ENCODE measurements at places on chromosomes 16 and 17. TPM values are rescaled to one million over a fixed set of nuclear protein-coding genes. Genes with fewer than 3 reads are reported as not detected.

PRSS22 gene
- 0.20 TPM for total RNA-seq

NQO1 gene
- 29.2 TPM for total RNA-seq

UTS2R gene
- total RNA-seq = 1.3 TPM

CACNA1G gene
- total RNA-seq = not detected

TBC1D3G gene
- total RNA-seq = not detected

CRHR1 gene
- not detected for total RNA-seq

ANKRD40 gene
- 105 TPM for total RNA-seq

METRN gene
- total RNA-seq = 22.8 TPM

MILR1 gene
- total RNA-seq = 1.1 TPM

EPX gene
- total RNA-seq = 0.12 TPM

PRR15L gene
- total RNA-seq = not detected

HID1 gene
- total RNA-seq = 2.6 TPM

MT1F gene
- total RNA-seq = 0.73 TPM

SLC35G6 gene
- total RNA-seq = not detected

TNP2 gene
- total RNA-seq = not detected

DNA sequence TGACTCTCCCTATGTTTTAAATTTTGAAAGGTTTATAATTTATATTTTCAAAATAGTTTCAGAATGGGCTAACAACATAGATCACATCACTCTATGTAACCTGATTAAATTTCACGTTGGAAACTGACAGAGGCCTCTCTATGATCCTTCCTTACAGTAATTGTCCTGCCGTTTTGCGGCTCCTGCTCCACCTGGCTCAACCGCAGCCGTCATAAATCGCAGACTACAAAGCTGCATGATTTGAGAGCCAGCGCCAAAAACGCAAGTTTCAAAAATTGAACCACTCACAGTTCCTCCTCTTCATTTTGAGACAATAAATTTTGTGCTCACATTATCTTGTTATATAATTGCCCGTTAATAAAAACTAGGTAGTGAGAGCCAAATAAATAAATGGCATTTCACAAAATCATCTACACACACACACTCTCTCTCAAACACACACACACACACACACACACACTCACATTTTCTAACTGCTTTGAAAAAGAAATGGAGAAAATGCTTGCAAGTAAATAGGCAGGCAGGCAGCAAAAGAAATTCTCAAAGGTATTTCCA is 263.1 kb upstream of the PSMD7 start:
- no peak for DNase-seq

DNA sequence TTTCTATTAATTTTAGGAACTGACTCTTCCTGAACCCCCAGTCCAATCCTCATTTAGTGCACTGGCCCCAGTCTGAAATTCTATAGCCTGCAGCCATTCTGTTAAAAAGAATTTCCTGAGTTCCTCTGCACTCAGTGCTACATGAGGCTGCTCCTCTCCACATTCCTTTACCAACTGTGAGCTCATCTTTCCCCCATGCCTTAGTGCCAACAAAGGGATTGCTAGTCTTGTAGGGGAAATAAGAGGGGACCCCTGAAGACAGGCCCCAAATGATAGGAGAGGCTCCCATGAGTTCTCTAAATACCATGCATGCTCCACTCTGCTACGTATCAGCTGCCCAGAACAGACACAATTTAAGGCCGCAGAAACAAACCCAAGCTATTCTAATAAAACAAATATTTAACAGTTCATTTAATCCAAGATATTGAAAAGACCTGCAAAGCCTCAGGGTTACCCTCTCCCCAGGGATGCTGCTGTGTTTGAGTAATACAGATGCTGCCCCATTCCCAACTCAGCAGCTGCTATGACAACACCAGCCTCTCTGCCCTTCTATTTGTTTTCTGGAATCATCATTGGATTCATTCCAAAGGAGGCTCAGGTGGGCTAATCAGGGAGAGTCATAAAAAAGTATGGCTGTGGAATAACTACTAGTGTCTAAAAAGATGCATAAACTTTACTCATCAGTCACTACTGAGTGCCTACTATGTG is 228.5 kb downstream of the TOX3 start:
- no peak for DNase-seq

GRCh38 chr17:3003296-3004149 is 59.9 kb downstream of the OR1D5 start:
- peak; percentile 35 for DNase-seq

GRCh38 chr17:63349478-63350000 is 96.6 kb downstream of the CYB561 start:
- DNase-seq = no peak

DNA sequence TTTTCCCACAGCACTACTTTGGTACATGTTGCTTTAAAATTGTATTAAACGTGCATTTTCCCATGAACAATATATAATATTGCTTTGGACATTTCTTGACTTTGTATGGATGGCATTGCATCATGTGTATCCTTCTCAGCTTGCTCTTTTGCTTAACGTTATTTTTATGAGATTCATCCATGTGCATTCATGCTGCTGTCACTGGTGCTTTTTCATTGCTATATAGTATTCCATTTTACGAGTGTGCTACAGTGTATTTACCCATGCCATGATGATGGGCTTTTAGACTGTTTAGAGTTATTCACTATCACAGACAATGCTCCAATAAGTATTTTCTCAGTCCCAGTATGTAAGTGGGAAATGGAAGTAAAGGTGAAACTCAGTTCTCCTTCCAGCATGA is 195.2 kb upstream of the COX10 start:
- DNase-seq = no peak

- no peak for DNase-seq
These were observed 9.9 kb upstream of the FOXJ1 start for GRCh38 chr17:76150712-76151622.

GRCh38 chr17:60387666-60388065 is 4.3 kb downstream of the USP32 start:
- DNase-seq = no peak

DNA sequence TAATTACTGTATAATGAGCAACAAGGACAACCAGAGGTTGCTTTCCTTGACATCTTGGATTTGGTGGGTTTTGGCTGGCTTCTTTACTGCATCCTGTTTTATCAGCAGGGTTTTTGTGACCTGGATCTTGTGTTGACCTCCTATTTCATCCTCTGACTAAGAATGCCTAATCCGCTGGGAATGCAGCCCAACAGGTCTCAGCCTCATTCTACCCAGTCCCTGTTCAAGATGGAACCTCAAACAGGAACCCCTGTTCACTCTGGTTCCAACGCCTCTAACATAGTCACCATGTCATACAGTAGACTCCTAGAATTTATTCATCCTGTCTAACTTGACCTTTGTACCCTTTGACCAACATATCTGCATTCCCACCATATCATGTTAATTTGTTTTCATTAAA is 183.8 kb upstream of the SOX9 start:
- no peak for DNase-seq

DNA sequence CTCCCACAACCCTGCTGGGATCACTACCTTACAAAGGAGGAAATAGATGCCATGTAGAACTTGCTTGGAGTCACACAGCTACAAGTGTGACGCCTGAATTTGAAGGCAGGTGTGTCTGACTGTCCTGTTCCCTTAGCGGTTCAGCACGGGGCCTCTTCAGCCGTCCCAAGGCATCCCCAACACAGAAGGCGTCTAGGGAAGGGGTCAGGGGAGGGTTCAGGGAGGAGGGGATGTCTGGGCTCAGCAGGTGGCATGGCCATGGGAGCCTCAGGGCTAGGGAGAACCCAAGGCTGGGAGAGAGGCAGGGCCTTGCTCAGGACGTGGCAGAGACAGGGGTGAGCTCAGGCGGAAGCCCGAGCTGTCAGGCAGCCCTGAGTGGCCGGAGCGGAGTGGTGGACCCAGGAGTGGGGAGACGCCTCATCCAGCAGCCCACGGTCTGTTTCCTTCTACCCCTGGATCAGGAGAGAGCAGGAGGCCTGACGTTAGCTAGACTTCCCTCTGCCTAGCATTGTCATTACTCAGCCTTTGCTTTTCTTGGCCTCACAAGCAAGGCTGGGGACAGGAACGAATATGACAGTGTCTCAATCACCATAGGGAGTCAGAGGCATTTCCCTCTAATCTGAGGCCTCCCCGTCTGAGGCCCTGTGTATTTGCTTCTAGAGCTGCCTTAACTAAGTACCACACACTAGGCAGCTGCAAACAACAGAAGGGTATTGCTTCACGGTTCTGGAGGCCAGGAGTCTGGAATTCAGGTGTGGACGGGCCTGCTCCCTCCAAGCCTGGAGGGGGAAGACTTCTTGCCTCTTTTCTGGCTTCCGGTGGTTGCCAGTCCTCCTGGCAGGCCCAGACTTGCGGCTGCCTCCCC is 31.3 kb upstream of the ANKRD40CL start:
- no peak for DNase-seq

- no peak for DNase-seq
These were observed 11.3 kb downstream of the PRSS22 start for GRCh38 chr16:2846511-2847310.

DNA sequence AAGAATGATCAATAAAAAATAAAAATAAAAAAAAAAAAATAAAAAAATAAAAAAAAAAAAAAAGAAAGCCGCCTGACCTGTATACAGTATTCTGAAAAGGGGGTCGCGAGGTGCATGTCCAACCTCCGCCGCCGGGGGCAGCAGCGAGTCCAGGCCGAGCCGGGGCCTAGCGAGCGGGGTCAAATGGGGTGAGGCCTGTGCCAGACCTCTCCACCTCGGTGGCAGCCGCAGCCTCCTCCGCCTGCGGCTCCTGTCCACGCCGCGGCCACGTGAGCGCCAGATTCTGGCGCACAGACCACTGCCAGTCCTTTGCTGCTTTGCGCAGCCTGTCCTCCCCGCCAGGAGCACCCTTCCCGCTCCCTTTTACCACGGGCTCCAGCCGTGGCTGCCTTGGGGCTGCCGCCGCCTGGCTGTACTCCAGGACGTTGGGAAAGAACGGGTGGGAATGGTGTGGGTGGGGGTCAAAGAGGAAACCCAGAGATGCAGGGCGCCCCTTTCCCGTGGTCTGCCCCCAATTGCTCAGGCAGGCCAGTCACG is 2.4 kb upstream of the BCKDK start:
- peak; percentile 91 for DNase-seq

GRCh38 chr16:48958681-48959080 is 323.0 kb downstream of the CBLN1 start:
- no peak for DNase-seq

DNA sequence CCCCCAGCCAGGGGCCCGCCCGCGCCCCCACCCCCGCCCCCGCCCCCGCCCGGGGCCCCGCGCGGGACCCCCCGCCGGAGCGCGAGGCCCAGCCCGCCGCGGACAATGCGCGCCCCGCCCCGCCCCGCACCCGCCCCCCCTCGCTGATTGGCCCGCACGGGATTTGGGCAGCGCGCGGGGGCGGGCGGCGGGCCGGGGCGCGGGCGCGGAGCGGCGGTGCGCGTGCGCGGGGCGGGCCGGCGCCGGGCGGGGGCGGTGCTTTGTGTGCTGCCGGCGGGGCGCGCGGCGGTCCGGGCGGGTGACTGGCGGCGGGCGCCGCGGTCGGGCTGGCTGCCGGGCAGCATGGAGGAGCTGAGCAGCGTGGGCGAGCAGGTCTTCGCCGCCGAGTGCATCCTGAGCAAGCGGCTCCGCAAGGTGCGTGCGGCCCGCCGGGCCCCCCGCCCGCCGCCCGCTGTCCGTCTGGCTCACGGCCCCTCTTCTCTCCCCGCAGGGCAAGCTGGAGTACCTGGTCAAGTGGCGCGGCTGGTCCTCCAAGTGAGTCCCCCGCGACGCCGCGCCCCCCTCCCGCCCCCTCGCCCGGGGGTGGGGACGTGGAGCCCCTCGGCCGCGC is at the start of gene CBX2:
Gene CBX2 (plus strand): TSS at position 255 of the 610 bp plus-strand sequence. CDS start 88 bp downstream, at position 343.
- DNase-seq = peak; percentile 87

DNA sequence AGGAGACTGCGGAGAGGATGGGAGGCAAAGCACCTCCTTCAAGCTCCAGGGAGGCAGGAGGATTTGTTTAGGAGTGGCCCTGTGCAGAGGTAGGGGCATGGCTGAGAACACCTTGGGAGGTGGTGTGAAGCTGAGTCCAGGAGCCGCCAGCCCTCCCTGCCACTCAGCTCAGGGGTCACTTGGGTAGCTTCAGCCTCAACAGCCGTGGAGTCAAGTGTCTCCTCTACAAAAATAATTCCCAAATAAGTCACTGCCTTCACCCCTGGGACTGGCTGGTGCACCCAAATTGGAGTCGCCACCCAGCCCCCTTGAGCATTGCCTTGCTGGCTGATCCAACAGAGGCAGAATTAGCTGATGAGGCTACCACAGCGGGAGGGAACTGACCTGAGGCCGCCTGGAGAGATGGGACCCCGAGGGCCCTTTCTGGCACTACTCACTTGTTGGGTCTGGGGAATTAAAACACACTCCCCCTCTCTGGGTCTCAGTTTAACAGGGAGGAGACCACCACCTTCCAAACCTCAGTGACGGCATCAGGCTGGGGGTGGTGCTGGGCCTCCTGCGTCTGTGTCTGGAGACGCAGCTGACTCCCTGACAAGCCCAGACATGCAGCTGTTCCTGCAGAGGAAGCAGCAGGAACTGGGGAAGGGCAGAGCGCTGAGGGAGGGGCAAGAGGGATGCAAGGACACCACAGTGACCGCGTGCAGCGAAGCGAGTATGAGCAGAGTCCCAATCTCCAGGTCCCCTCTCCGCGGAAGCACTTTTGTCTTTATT is 87.9 kb upstream of the TOB1 start:
- DNase-seq = peak; percentile 70

DNA sequence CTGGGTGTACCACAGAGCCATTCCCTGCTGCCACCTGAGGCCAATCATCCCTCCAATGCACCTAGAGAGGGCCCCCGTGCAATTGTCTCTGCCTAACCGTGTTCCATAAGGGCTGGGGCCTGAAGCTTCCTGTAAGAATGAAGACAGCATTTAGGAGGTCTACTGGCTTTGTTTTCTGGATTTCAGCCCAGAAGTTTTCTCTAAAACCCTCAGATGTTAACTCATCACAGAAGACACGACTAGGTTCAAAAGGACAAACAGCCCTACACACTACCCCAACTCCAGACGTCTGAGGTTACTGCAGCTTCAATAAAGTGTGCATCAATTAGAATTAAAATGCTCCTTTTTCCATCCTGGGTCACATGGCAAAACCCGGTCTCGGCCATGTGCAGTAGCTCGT is 10.8 kb upstream of the DRG2 start:
- no peak for DNase-seq

GRCh38 chr17:27631411-27631760 is 398 bp downstream of the LGALS9 start:
- no peak for DNase-seq

DNA sequence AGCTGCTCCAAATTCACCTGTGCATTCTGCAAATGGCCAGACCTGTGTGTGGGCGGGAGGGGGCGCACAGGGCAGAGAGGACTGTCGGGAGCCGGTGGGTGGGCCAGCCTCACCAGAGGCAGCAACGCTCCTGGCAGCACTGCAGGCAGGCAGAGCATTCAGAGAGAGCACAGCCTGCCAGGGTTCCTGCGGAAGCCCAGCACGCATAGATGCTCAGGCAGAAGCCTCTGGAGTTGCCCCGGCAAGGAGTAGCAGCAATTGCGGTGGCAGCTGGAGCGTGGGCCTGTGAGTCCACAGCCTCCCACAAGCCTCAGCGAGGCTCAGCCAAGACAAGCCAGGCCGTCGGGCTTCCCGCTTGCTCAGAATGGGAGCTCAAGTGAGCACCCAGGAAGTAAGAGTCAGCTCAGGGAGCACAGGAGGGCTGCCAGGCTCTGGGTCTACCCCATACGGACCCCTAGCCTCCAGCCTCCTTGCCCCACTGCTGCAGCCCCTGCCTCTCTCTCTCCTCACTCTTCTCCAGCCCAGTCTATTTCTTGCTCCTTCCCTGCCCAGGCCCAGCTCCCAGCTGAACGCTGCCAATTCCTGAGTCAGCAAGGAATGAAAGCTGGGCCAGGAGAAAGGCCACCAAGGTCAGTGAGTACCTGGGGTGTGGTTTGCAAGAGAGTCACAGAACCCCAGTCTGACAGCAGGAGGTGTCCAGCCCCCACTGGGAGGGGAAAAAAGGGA is 9.6 kb downstream of the EMC6 start:
- DNase-seq = peak; percentile 28

GRCh38 chr17:74390680-74391653 is 23.7 kb downstream of the GPR142 start:
- DNase-seq = no peak

- DNase-seq = no peak
These were observed 142.2 kb downstream of the ABCA8 start for GRCh38 chr17:68812876-68813584.

All from psoas muscle (tissue), 8 donors.